ENCODE measurements at places on chromosomes 2 and 18. TPM values are rescaled to one million over a fixed set of nuclear protein-coding genes. Genes with fewer than 3 reads are reported as not detected.

GRHL1 gene
- 5.4 TPM for total RNA-seq

DNA sequence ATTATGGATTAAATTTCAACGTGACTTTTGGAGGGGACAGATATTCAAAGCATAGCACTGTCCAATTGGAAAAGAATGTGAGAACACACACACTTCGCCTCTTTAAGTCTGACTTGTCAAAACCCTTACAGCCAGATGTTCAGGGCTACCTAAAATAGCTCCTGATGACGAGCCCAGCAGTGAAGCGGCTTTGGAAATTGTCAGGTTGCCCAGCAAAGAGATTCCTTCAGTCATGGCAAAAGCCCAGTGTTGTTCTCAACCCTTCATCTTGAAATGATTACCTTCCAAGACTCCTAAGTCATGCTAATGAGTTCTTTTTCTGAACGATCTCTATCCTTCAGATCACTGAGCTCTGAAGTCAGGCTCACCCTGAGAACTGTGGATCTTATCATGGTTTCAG, 436.6 kb downstream of the LRATD1 start:
- DNase-seq, result no peak

CDH20 gene
- total RNA-seq, result not detected

- DNase-seq, result peak; percentile 40
Observed at GRCh38 chr2:39243469-39244123, at the start of gene CDKL4. CDKL4 (minus strand) TSS chr2:39243970.
